Dermis lymphatic vessel endothelial cell (primary cell): ENCODE measurements at places on chromosomes 6 and 20. TPM values are rescaled to one million over a fixed set of nuclear protein-coding genes. Genes with fewer than 3 reads are reported as not detected.

PCNA gene
- 53.1 and 64.5 TPM in 2 replicates for total RNA-seq

PREX1 gene
- total RNA-seq: 29.0 and 35.3 TPM in 2 replicates

GNAS-AS1 gene
- total RNA-seq: 0.11 TPM in 1 of 2 replicates, not detected in the other

PMEPA1 gene
- 1.1 and 2.0 TPM in 2 replicates for total RNA-seq

HLA-DPA1 gene
- total RNA-seq: 4.6 and 6.9 TPM in 2 replicates

CFAP206 gene
- under 0.01 and 0.26 TPM in 2 replicates for total RNA-seq

DYNLT2 gene
- 0.86 and 1.2 TPM in 2 replicates for total RNA-seq

ARFGAP1 gene
- total RNA-seq: 35.5 and 35.9 TPM in 2 replicates

EZR gene
- total RNA-seq: 64.8 and 66.1 TPM in 2 replicates

PDYN gene
- total RNA-seq: not detected in 2 replicates

KHDC1 gene
- under 0.01 and 0.09 TPM in 2 replicates for total RNA-seq

TULP4 gene
- total RNA-seq: 74.9 and 120 TPM in 2 replicates

ARFRP1 gene
- total RNA-seq: 27.6 and 35.8 TPM in 2 replicates

CST1 gene
- not detected in 2 replicates for total RNA-seq

KIF25 gene
- total RNA-seq: not detected in 2 replicates

TSPYL1 gene
- 65.9 and 78.5 TPM in 2 replicates for total RNA-seq

C6orf58 gene
- total RNA-seq: 0.11 TPM in 1 of 2 replicates, not detected in the other

DNAAF9 gene
- 13.0 and 13.4 TPM in 2 replicates for total RNA-seq

RRAGD gene
- 0.43 and 0.76 TPM in 2 replicates for total RNA-seq

NKAIN2 gene
- total RNA-seq: not detected in 2 replicates
